ENCODE measurements at places on chromosomes 2 and 18.

GRCh38 chr2:238719641-238720040 lies 128.2 kb upstream of the TWIST2 start:
- DNase-seq = no peak

DNA sequence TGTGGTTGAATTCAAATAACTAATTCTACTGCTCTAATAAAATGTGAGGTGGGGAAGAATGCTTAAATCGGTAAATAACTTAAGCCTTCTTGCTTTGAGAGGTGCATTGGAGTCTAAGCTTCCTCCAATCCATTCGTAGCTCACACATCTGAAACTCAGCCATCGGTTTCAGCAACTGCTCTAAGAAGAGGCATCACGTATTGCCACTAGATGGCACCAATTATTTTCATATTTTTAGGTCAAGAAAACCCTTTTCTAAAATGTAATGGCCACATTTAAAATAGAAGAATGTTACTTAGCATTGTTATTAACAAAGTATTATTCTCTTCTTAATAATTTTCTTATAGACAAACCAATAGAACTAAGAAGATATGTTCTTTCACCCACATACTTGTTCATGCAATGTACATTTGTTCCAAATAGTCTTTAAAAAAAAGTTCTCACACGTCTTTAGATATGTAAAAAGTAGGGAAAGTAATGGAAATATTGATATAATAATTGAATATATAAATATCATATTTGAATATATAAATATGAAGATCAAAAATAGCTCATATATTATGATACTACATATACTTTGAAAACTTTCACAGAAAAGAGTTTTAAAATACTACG lies 229.8 kb downstream of the CCDC178 start:
- DNase-seq = no peak

DNA sequence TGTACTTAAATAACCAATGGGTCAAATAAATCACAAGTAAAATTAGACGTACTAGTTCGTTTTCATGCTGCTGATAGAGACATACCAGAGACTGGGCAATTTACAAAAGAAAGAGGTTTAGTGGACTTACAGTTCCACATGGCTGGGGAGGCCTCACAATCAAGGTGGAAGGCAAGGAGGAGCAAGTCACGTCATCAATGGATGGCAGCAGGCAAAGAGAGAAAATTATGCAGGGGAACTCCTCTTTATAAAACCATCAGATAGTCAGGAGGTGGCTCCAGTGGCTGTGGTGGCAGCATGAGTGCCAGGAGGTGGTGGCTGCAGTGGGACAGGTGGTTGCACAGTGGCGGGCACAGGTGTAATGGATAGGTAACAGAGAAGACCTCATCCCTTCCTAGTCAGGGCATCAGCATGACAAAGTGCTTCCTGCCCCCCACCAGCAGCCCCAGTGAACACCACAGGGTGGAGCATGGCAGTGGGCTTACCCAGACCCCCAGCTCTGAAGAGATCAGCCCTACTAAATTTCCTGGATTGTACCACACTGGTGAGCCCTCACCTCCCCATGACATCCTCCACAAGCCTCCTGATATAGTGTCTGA lies 6.9 kb upstream of the CHST10 start:
- no peak for DNase-seq

DNA sequence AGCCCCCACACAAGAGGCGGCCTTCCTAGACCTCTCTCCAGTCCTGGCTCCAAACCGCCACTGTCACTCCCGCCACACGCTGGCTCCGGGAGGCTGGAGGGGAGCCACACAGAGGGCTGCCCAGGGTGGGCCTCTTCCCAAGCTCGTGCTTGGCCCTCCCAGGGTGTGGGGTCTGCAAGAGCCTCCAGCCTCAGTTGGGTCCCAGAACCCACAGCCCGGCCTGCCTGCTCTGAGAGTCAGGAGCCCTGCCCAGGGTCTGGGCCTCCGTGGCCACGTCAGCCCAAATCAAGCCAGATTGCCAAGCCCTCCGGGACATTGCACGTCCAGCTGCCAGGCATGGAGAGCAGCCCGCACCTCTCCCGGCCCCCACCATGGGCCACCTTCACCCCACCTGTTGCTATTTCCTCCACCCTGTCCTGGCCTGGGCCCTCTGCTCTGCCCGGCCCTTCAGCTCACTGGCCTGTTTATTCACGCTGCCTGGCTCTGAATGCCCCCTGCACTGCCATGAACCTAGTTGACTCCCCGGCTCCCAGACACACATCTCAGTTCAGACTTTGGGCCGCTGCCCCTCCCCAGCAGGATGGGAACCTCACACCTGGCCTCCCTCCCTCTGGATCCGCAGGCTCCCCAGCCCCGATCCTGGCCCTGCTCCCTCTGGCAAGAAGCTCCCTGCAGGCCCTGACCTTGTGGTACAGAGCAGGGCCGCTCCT lies 61.0 kb downstream of the BIN1 start:
- DNase-seq = no peak

DNA sequence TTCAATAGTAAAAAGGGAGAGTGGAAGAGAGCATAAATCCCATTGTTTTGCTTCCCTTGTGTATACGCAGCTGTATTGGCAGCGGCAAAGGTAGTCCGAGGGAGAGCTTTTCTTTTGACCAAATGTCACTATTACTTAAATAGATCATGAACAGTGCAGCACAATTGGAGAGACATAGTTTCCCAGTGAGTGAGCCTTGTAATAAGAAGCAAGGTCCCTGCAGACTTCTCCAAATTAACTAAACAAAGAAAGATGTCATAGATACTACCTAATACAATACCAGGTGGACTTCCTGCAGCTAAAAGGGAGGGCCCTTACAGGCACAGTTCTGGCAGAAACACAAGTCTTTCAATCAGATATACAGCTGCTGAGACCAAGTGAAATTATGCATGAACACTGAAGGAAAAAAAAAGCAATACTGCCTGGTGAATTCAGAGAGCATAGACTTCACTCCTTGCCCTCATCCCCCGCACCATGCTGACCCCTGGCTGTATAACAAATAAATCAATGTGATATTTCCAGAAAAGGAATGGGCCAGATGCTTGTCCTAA lies 404.7 kb upstream of the CDH2 start:
- no peak for DNase-seq

DNA sequence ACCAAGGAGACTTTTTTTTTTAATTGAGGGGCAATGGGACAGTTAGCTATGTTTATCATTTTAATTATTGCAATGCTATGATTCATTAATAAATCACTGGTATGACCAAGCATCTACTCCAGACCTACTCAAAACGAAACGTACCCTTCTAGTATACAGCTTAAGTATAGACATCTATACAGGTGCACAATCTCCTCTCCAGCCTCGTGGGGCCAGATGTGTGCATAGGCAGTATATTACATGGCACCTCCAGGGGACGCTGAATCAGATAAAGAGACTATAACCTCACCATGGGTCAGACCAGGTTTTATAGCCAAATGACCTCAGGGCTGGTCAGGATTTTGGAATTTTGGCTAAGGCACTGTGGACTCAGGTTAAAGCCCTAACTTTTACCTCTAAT lies 86.6 kb downstream of the SS18 start:
- DNase-seq = no peak

- DNase-seq = no peak
These were observed 13.9 kb downstream of the CLASP1 start for GRCh38 chr2:121635371-121635770.

- no peak for DNase-seq
These were observed 53.9 kb downstream of the NCK2 start for GRCh38 chr2:105798595-105798994.

GRCh38 chr2:239339726-239340601 lies 60.9 kb downstream of the HDAC4 start:
- DNase-seq = no peak

- no peak for DNase-seq
These were observed 65.9 kb upstream of the ACAA2 start for GRCh38 chr18:49879271-49879580.

GRCh38 chr18:56152551-56153310 lies 485.7 kb downstream of the TXNL1 start:
- no peak for DNase-seq

- DNase-seq = no peak
These were observed 190.1 kb downstream of the LRP1B start for GRCh38 chr2:141940709-141941108.

DNA sequence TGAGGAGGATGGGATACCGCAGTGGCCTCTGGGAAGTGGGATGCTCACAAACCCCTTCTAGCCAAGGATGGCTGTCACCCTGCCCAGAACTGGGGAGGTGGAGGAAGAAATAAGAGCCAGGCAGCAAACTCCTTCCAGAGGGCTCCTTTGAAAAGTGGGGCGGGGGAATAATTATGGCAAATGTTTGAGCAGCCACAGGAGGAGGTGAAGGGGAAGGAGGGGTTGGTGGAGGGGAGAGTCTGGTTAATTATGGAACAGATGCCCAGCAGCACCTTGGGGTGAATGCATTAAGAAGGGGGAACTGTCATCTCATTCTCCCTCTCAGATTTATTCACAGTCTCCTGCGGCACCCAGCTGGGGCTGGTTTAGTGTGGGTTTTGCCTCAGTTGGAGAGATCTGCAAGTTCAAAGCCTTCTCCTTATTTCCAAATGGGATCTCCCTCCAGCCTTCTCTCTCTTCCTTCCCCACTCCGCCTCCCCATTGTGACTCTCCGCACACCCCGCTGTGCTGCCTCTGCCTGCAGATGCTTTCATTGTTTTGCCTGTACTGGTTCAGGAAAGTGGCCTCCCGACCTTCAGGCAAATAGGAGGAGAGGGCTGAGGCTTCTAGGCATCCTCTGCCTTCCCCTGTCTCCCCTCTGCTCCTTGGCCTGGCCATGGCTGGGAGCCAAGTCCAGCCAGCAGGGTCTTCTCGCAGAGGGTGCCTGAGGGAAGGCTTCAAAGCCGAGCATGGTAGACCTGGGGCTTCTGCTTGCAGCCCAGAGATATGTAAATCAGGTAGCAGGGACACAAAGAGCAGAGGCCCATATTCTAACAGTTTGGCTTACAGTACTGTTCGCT lies 457.2 kb upstream of the MEX3C start:
- DNase-seq = no peak
